ENCODE measurements at places on chromosomes 4 and X.

DNA sequence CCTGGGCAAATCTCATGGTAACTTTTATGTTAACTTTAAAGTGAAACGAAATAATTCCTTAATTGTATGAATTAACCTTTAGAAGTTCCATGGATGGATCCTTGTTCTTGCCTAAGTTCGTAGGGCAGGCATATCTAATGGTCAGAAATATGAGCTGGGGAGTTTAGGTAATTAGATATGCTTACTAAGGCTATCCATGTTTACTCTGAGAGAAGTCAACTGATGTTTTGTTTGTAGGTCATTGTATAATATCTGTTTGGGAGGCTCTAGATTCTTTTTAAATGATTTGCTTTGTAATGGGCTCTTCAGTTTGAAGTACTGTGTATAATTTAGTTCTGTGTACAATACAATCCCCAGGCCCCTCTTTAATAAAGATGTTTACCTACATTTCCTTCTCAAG is 117.0 kb downstream of the DCK start:
- DNase-seq, result no peak

GRCh38 chr4:10117359-10118047 is 904 bp upstream of the WDR1 start:
- peak; percentile 49 for DNase-seq

DNA sequence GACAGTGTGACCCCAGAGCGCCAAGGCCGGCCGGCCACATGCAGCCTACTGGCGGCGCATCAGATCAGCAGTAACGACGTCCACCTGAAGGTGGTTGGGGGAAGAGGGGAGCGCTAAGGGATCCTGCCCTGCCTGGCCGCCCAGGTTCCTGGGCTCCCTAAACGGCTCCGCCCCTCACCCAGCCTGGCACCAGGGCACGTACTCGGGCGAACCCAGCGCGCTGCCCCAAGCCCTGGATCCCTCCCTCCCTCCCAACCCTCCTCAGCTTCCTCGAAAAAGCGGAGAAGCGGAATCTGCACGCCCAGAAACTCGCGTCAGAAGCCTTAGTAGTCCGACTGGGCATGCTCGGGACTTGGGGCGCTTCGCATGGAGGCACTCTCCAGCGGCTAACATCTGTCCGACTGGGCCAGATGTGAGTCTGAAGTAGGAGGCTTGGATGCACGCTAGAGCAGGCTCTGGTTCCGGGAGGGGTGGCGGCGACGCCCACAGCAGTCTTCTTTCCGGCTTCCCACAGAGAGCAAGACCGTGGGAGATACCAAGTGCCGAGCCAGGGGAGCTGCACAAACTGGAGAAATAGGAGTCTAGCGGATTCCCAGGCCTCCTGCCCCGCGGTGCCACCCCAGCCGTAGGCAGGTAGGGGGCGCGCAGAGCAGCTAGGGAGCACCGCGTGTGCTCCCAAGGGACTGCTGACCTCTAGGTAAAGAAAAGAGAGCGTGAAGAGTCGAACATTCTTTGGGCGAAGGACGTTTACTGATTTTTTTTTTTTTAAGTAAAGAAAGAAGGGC is 114.3 kb upstream of the TEX13C start:
- no peak for DNase-seq

GRCh38 chr4:1684506-1685234 is 557 bp upstream of the FAM53A start:
- no peak for DNase-seq

DNA sequence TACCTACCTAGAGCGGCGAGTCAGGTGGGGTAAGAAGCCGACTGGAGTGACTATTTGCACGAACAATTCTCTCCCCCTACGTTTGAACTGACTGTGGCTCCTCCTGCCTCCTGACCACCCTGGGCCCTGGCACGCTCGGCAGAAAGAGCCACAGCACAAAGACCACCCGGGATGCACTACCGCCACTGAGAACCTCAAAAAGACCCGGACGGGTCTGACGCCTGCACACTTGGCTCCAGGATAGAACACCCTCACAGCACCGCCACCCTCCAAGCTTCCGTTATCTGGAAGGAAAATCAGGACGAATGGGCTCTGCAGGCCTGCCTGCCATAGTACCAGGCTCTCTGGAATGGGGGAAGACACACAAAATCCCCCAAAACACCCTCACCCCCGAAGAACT is 2.2 kb downstream of the LRPAP1 start:
- no peak for DNase-seq

DNA sequence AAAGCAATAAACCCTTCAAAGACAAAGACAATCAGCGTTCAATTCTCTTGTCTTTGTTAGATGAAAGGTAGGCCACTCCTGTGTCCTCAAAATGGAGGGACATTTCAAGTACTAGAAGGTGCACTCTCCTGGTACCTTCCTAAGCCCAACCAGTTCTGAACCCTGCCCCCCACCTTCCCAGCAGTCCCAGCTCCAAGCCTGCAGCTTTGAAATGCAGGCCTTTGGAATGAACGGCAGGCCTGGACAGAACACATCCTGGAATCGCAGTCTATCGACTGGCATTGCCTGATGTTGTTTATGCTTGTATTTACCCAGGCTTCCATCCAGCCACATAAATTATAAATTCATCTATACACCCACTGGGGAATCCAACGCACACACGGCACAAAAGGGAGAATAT is 47.4 kb downstream of the RASGEF1B start:
- DNase-seq, result no peak

GRCh38 chr4:88219099-88219498 is 60.7 kb upstream of the ABCG2 start:
- DNase-seq, result peak; percentile 33

GRCh38 chrX:13552892-13553291 is 16.5 kb upstream of the EGFL6 start:
- no peak for DNase-seq

DNA sequence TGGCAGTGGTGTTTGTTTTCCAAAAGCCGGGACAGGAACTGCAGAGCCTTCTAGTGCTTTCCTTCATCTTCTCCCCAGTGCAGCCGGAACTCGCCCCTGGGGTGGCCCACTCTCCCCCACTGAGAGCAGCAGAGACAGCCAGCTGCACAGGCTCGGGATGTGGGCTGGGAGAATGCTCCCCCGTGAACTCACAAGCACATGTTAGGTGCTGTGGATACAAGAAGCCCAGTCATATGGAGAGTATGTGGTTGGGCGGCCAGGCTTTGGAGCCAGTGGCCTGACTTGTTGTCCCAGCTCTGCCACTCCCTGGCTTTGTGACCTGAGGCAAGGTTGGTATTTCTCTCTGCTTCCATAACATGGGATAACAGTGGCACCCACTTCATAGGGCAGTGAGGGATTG is 9.4 kb upstream of the KIAA0232 start:
- no peak for DNase-seq

- peak; percentile 73 for DNase-seq
Measured at GRCh38 chrX:65987811-65988210, 52.1 kb downstream of the VSIG4 start.

DNA sequence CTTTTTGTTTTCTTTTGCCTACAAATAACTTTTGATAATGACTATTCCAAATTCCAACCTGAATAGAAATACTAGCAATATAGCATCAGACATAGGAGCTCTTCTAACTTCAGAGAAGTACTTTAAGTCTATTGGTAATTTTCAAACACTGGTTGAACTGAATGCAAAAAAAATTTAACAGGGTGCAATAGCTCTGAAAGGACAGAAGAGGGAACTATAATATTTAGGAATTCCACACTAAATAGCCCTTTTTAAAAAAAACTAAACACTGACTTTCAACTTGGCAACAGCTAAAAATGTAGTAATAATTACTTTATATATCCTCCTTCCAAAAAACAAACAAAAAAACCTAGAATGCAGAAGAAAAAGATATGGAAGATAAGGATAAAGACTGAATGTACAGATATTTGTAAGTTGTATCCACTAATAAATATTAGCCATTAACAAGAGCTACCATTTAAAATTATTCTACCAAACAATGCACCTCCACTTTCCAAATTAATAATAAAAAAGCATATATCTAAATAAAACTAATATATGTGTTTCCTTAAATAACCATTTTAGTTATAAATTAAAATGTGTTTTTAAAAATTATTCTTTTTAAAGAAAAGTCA is 81.4 kb downstream of the FBXW7 start:
- DNase-seq, result no peak

GRCh38 chr4:70746179-70746839 is 24.5 kb downstream of the RUFY3 start:
- no peak for DNase-seq

GRCh38 chr4:7842384-7843279 is 97.0 kb downstream of the AFAP1 start:
- DNase-seq, result no peak

DNA sequence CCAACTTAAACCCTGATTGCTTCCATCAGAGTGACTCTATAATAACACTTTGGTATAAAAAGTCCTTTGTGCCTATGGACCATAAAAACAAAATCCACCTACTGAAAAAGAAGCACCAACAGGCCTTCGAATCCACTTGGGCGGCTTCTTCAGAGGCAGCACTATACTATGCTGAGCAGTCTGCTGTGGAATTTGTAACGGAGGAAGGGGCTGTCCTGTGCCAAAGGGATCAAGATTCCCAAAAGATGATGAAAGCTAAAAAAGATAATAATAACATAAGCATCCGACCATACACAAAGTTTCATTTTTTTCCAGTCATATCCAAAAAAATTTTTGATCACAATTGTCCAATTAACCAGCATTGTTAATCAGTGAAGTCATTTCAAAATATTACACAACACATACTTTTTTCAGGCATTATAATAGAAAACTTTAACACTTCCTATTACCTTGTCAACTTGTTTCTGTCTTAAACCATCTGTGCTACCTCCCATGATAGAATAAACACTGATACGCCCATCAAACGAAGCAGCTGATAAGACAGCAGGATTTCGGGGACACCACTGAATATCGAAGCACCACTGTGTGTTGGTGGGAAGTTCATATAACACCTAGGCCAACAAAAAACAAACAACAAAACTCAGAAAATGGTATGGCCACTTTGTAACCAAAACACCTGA is 24.1 kb downstream of the SEC31A start:
- DNase-seq, result no peak

GRCh38 chr4:7767966-7768365 is 171.7 kb downstream of the AFAP1 start:
- no peak for DNase-seq

Data from GDM1 (cell line).